Spinal cord (tissue), 10 donors: ENCODE measurements at places on chromosomes 2 and 18. TPM values are rescaled to one million over a fixed set of nuclear protein-coding genes. Genes with fewer than 3 reads are reported as not detected.

- no peak for DNase-seq
These were observed 255.4 kb downstream of the LOXHD1 start for GRCh38 chr18:46401486-46402070.

DNA sequence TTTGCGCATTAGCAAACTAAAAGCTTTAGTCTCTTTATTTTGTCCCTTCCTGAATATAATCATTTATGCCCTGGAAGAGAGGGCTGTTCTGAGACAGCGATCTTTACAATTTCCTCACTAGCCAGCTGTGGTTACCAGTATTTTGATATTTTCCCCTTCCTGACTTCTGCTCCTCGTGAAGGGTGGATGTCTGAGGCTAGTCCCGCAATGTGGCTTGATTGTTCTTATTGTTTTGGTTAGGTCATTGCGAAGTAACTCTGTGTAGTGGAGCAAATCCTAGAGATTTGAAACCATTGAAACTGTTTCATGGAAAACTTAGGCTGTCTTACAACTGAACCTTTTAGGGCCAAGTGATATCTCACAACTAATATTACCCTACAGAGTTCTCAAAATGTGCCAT is 2.4 kb downstream of the MRPL33 start:
- no peak for DNase-seq

DNA sequence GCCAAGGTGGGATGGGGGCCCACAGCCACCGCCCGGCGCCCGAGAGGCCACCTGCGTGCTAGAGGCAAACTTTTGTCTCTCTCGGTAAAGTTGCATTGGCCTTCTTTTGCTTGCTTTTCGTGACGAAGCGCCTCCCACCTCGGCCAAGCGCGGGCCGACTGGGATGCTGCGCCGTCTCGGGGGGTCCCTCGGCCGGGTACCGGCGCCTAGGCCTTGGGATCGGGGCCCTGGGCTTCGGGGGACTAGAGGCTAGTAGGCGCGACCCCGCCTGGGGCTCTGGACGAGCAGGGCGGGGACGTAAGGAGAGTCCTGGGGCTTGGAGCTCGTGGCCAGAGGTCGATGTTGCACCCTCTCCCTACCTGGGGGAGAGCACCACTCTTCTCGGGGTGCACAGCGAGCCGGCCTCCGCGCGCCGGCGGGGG is 545 bp downstream of the GLI2 start:
- no peak for DNase-seq

DNA sequence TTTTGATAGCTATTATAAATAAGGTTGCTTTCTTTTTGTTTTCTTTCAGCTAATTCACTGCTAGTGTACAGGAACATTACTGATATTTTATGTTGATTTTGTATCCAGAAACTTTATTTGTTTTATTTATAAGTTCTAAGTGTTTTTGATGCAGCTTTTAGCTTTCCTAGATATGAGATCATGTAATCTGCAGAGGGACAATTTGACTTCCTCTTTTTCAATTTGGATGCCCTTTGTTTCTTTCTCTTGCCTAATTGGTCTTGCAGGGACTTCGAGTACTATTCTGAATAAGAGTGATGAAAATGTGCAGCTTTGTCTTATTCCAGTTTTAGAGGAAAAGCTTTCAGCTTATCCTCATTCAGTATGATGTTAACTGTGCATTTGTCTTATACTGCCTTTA is 643.4 kb upstream of the CDH2 start:
- no peak for DNase-seq

- no peak for DNase-seq
These were observed 42.8 kb upstream of the PTMA start for GRCh38 chr2:231665245-231666170.

DNA sequence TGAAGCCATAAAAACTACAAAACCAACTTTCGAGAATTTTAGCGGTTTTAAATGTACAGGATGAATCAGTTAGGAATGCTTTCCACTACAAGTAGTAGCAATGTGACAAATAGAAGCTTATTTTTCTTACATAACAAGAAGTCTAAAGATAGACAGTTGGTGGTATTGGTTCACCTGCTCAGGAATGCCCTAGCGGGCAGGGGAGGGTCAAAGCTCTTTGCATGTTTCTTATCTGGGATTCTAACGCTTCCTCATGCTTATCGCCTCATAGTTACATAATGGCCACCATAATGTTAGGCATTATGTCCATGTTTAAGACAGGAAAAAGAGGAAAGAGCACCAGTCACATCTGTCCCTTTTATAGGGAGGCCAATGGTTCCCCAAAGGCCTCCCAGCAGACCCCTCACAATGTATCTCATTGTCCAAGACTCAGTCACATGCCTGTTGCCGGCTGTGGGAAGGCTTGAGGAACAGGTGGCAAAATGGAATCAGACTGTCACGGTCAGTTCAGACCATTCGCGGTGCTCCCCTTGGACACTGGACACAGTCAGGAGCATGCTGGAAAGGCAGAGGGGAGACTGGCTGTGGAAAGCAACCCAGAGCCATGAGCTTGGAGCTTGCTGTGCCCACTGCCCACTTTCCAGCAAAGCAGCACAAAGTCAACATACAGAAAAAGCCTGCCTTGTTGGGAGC is 69.4 kb upstream of the ODC1 start:
- no peak for DNase-seq

- no peak for DNase-seq
These were observed 22.9 kb downstream of the TGIF1 start for GRCh38 chr18:3472681-3473544.

GRCh38 chr2:41622301-41622700 is 425.5 kb upstream of the PKDCC start:
- no peak for DNase-seq

- DNase-seq = no peak
These were observed 108.2 kb downstream of the ZNF516 start for GRCh38 chr18:76386886-76387285.

GRCh38 chr2:216179015-216179414 is 69.9 kb downstream of the XRCC5 start:
- DNase-seq = no peak

The PSTPIP2 gene
- 4.5 TPM for total RNA-seq

The ADAM23 gene
- 15.7 TPM for total RNA-seq

The SLC38A11 gene
- 3.1 TPM for total RNA-seq

The C2orf80 gene
- 15.7 TPM for total RNA-seq

The NPHP1 gene
- total RNA-seq = 6.8 TPM

The ADCYAP1 gene
- total RNA-seq = 5.0 TPM

The VRK2 gene
- 19.6 TPM for total RNA-seq
